ENCODE measurements at places on chromosomes 2 and 18.

DNA sequence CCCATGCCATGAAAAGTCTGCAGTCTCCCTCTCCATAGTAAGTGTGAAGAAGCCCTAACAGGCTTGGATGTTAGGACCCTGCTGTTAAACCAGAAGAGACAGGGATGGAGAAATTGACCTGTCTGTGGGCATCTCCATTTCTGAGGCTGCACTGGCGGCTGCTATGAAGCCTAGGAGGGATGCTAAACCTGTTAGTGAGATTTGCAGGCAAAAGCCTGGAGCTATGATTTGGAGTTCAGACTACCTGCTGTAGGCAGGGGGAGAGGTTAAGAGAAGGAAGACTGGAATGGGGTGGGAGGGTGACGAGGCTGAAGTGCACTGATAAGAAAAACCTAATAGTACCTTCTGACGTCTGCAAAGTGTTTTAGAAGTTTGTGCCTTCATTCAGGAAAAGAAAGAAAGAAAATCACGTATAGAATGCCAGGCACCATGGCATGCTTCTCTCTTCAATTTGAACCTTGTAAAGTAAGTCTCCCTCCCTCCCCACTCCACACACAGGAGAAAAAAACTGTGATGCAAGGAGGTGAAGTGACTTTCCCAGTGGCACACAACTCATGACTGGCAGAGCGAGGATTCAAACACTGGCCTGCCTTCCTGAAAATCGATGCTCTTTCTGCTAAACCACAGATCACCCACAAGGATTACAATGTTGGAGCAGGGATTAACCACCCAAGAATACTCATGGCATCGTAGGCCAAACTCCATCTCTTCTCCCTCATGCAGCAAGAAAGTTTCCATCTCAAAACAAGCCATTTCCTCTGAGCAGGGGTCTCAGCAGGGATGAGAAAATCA, 98.5 kb upstream of the PKDCC start:
- peak overlapping the region; percentile 50 for H3K27ac ChIP-seq
- no peaks in the 10 kb centered on the region for H3K36me3 ChIP-seq

DNA sequence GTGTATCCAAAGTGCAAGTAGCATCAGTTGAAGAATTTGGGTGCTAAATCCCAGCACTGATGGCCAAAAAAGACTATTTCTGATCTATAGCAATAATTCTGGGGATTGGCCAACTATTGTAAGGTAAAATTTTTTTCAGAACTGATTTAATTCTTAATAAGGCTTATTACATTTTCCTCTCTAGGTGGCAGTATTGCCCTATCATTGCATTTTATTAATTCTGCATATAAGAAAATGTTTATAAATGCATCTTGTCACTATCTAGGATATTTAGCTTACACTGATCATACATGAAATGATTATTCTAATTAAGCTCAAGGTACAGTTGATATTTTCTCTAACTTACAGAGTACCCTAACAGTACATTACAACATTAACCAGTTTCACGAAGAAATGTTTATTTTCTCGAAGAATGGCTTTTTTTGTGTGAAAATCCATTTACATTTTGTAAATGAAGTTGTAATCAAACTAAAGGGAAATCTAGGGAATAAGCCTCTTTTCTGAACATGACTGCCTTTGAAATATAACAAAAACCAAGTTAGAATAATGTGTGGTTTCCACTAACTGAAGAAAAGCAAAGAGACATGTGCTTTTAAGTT, 11.0 kb downstream of the TTN start:
- H3K4me1 ChIP-seq: no peaks in the 10 kb centered on the region
- H3K4me3 ChIP-seq: no peak overlapping the region
- H3K36me3 ChIP-seq: peaks cover 11% of the 10 kb centered on the region
- no peak for DNase-seq
- H3K27ac ChIP-seq: no peak overlapping the region
- no peaks in the 10 kb centered on the region for H3K27me3 ChIP-seq

DNA sequence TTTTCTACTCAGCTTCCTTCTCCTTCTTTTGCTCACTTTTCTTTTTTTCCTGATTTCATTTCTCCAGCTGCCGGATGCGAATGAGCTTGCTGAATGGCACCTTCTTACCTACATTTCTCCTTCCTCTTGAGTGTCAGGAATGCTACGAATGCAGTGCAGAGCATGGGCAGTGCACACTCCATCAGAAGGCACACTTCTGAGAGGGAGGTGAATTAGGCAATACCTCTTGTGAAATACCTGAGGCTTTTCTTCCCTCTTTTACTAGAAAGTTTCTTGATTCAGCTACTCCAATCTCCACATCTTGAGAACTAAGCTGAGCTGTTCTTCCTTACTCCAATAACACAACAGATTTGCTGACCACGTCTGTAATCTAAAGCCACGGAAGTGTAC, 51.1 kb downstream of the PLEKHM3 start:
- H3K4me3 ChIP-seq: no peak overlapping the region
- peaks cover 39% of the 10 kb centered on the region for H3K4me1 ChIP-seq
- H3K27ac ChIP-seq: peak overlapping the region; percentile 21
- H3K27me3 ChIP-seq: no peaks in the 10 kb centered on the region

GRCh38 chr18:7688580-7688979, 121.5 kb downstream of the PTPRM start:
- H3K27me3 ChIP-seq: no peaks in the 10 kb centered on the region
- H3K4me1 ChIP-seq: no peaks in the 10 kb centered on the region
- no peaks in the 10 kb centered on the region for H3K36me3 ChIP-seq

GRCh38 chr2:69988086-69988635, 26.7 kb upstream of the ASPRV1 start:
- peaks cover 2% of the 10 kb centered on the region for H3K36me3 ChIP-seq
- no peak for DNase-seq
- peak overlapping the region; percentile 0 for H3K27ac ChIP-seq
- no peaks in the 10 kb centered on the region for H3K4me1 ChIP-seq

GRCh38 chr18:2087877-2088673, 483.2 kb downstream of the METTL4 start:
- DNase-seq: no peak
- H3K4me1 ChIP-seq: peaks cover 22% of the 10 kb centered on the region

Data from progenitor cell of endocrine pancreas (in vitro differentiated cells).